ENCODE measurements at places on chromosomes 11 and 22. TPM values are rescaled to one million over a fixed set of nuclear protein-coding genes. Genes with fewer than 3 reads are reported as not detected.

Gene NRXN2
- not detected for total RNA-seq

Gene C11orf86
- not detected for total RNA-seq

Gene CYB5R2
- 5.5 TPM for total RNA-seq

Gene NAALAD2
- total RNA-seq: 0.29 TPM

Gene OR51E2
- total RNA-seq: not detected

Gene CHRNA10
- total RNA-seq: 2.0 TPM

Gene MUC6
- total RNA-seq: not detected

Gene ASCL2
- total RNA-seq: not detected

Gene KRTAP5-9
- total RNA-seq: not detected

Gene CALCB
- total RNA-seq: not detected

Gene IL17REL
- under 0.01 TPM for total RNA-seq

Gene HTR3A
- not detected for total RNA-seq

Gene MMP27
- total RNA-seq: not detected

Gene OR2AG2
- 0.29 TPM for total RNA-seq

Gene PI4KA
- 37.8 TPM for total RNA-seq

Gene STIM1
- 29.0 TPM for total RNA-seq

Gene RSF1
- total RNA-seq: 45.8 TPM

Gene TNNT3
- not detected for total RNA-seq

Gene OR51B4
- not detected for total RNA-seq

Gene SYT12
- total RNA-seq: not detected

Gene SPDYC
- not detected for total RNA-seq

Gene SLC5A12
- total RNA-seq: not detected

Gene TSSK2
- not detected for total RNA-seq
